ENCODE measurements at places on chromosomes 2 and 18.

DNA sequence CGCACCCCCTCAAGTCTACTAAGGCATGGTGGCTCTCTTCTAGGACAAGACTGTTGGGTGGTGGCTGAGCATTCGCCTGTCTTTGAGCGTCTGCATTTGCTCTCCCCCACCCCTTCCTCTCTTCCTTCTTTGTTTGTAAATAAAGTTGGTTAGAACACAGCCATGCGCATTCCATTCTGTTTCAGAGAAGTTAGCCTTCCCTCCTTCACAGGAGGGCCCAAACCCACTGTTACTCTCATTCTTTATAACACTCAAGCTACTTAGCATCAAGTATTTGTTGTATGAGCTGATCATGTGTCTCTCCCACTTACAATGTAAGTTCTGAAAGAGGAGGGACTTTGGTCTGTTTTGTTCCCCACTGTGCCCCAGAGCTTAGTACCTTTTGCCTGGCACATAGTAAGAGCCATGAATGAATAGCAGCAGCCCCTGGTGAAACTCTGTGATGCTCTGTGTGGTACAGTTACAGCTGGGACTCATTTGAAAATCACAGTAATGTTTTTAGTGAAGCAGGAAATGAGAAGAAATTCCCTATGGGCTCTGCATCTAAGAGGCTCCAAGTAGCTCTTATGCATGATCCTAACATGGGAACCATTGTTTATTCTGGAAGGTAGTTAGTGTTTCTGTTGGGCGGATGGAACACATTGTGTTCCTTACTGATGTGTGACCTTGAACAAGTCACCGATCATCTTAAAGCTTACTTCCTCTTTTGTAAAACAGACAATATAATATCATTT lies 7.7 kb downstream of the MGAT5 start:
- no peak for DNase-seq

GRCh38 chr2:43455731-43456642 lies 139.9 kb downstream of the THADA start:
- peak; percentile 12 for DNase-seq

- DNase-seq = no peak
Measured at GRCh38 chr2:38751596-38752410, 642 bp upstream of the SRSF7 start.

DNA sequence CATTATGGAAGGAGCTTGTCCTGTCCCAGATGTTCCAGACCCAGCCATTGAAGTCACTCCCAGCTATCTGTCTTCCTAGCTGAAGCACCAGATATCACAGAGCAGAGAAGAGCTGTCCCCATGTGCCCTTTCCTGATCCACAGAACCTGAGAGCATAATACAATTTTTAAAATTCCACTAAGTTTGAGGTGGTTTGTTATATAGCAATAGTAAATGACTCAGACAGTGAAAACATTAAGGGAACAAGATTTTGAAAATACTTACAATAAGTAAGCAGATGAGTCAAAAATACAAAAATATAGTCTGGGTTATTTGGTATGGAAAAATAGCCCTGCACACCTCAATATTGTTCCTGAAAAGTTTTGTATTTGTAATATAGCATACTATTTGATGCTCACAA lies 85.8 kb upstream of the GLS start:
- no peak for DNase-seq

GRCh38 chr2:10079266-10079869 lies 843 bp downstream of the CYS1 start:
- peak; percentile 74 for DNase-seq

Data from activated CD4-positive, alpha-beta T cell treated with anti-CD3 and anti-CD28 coated beads, Interleukin-2, amount 10 ng/mL, durations not matched to agents 24 days and 14 days (primary cell).